Common myeloid progenitor, CD34-positive (primary cell): ENCODE measurements at places on chromosomes 3 and 15.

DNA sequence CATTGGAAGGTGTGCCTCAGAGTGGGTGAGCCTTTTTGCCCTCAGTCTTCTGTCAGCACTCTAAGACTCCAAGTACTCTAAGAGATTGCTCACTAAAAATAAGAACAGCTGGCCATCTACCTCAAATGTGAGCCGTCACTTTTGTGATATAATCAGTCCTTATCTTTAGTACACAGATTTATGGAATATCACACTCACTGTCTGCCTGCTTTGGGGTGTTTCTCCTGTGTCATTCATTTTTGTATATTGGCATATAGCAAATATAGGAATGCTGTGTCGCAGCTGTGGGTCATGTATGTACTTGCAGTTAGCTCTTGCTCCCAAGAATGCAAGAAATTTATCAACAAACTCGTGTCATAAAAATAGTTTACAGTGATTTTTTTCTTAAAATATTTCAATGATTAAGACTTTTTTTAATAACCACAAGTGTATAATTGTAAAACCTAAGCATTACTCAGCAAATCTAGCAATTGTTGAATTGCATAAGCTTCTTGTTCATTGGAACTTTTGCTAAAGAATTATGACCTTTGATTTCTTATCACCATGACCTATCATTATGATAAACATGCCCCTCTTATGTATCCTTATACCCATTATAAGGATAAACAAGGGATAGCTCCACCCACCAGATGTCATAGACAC lies 18.8 kb downstream of the SETD5 start:
- peak; percentile 36 for DNase-seq

GRCh38 chr3:43400781-43401730 lies 114.7 kb downstream of the SNRK start:
- no peak for DNase-seq

DNA sequence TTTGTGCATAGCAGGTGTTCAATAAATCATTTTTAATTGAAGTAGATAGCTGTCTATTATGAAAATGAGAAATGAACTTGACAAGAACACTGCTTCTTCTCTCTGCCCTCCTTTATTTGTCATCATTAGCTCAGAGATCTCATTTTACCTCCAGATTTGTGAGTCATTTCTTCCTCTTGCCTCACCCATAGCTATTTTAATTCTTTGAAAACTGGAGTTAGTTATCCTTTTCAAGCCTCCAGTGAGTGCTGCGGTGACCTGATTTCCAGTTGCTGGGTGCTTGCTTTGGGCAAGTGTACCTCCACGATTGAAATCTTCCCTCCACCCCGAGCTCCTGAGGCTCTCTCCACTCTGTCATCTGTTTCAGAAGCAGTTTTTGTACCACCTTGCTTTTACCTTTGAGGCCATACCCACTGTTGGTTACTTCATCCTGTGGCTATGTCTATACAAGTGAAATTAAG lies 114.6 kb downstream of the NFKBIZ start:
- no peak for DNase-seq

DNA sequence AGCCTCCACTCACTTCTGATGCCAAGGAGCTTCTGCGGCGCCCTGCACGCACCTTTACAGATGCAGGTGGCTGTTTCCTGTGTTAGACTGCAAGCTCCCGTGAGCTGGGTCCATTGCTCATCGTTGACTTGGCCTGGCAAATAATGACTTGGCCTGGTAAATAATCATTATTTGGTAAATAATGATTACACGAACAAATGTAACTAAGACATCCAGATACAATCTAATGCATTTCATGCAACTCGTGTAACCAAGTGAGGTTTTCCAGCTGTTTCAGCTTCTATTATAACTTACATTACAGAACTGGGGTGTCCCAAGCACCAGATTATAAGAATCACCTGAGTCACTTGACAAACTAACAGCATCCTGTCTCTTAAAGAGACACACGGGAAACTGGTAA lies 92.1 kb upstream of the BHLHE40 start:
- DNase-seq = no peak

- no peak for DNase-seq
Measured at GRCh38 chr3:120705884-120706582, 24.0 kb upstream of the HGD start.

GRCh38 chr15:96355568-96356187 lies 25.2 kb downstream of the NR2F2 start:
- DNase-seq = no peak
